Left renal cortex interstitium (tissue), 4 donors: ENCODE measurements at places on chromosomes 4 and X. TPM values are rescaled to one million over a fixed set of nuclear protein-coding genes. Genes with fewer than 3 reads are reported as not detected.

DNA sequence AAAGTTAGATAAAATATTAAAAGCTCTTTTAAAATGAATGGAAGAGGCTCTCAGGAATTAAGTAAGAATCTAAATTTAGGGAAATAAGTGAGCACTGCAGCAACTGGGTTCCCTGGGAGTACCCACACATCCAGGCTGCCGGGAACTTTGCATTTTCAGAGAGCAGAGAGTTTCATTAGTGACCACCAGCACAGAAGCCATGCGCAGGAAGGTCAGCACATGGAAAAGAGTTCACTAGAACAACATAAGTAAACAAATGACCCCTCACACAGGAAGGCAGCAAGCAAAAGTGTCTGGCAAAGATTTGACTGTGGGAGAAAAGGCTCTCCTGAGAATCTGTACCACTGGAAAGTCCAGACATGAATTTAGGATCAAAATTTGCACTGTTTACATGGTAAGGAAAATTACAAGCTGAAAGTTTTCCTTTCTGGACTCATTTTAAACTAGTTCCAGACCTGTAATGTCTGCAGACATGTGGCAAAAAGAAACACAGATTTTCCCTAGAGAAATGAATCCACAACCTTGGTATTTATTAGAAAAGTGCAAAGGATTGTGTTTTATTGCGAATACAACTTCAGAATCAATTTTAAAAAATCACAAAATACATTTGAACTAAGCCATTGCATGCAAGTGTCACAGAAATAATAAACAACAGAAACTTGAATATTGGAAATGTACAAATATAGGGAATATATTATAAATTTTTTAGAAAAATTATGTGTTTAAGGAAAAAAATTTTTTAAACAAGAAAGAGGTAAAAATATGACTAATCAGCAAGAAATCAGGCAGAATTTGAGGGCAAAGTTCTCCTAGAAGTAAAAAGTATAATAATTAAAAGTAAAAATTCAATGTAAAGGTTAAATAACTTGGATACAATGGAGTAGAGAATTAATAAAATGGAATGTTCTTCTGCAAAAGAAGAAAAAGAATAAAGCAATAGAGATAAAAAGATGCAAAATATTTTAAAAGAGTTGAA lies 18.4 kb upstream of the MYOZ2 start:
- no peak for DNase-seq

Gene MAGEA8
- 0.28 TPM for polyA plus RNA-seq

Gene CITED1
- 20.6 TPM for polyA plus RNA-seq

Gene TEX13D
- not detected for polyA plus RNA-seq

DNA sequence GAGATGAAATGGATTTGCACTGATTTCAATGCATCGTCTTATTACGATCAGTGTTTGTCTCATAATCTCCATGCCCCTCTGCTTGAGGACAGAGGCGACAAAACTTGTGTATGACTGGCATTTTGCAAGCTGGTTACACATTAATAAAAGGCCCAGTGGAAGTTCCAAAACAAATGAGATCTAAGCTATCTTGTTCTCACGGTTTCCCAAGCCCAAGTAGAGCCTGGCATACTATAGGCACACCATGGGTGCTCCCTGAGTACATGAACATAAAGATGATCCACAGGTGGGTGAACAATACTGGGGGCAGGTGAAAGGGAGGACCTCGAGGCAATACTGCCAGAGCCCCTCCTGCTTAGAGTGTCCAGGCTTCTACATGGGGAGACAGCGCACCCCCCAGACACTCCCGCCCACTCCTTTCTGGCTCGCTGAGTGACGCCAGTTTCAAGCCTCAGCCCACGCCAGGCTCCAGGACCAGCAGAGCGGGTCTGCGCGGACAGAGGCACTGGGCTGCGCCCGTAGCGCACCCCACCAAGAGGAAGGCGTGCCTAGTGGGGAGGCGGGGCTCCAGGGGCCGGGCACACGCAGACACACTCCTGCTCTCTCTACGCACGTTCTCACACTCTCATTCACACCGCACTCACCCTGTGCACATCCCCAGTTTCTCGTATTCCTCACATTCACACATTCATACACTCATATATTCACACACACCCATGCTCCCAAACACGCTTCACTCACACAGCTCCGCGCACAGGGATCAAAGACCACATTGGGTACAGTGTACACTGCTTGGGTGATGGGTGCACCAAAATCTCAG lies 8.9 kb upstream of the GSX2 start:
- no peak for DNase-seq

DNA sequence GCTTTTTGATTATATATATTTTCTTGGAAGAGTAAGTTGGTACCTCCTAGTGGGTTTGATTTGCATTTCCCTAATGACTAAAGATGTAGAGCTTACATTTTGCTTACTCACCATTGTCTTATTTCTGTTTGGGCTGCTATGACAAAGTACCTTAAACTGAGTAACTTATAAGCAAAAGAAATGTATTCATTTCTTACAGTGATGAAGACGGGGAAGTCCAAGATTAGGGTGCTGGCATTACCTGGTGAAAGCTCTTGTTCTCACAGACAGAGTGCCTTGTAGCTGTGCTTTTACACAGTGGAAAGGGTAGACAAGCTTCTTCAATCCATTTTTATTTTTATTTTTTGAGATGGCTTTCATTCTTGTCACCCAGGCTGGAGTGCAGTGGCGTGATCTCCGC lies 229.2 kb upstream of the AGA start:
- no peak for DNase-seq

Gene DCLK2
- 11.9 TPM for polyA plus RNA-seq

DNA sequence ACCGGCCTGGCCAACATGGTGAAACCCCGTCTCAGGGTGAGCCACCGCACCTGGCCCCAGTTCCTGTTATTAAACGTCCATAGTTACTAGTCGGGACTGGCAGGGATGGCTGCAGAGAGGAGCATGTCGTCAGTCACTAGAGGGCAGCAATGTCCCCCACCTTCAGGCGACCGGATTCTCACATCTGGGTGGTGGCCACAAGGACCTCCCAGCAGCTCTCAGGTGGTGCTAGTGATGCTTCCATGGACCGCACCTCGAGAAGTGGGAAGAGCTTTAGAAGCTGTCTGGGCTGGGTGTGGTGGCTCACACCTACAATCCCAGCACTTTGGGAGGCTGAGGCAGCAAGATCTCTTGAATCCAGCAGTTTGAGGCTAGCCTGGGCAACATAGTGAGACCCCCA lies 13.3 kb upstream of the IL3RA start:
- no peak for DNase-seq

Gene KCNE5
- polyA plus RNA-seq: 5.6 TPM

- DNase-seq: no peak
Observed at GRCh38 chrX:151239751-151240150, 63.4 kb downstream of the GPR50 start.

DNA sequence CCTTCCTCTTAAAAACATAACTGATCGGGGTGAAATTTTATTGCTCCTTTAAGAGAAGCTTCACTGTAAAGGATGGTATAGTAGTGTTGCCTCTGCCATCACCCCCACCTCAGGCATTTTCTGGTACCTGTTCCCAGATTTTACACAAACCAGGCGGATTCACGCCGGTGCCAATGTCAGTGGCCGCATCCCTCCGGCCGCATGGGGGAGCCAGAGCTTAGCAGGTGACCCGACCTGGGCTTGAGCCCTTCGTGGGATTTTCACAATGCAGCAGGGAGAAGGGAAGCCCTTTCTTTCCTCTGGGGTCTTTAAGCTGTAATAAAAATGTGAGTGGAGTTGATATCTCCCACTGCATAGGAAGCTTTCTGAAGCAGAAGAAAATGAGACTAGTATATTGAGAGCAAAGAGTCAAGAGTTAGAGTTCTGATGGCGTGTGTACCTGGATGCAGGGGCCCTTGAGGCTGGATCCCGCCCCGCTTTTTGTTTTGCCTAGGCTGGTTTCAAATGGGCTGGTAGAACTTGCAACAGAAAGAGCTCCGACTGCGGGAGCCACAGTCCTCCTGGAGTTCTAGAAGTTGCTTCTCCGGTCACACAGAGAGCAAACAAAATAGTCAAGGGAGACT lies 59.4 kb downstream of the POLR2B start:
- no peak for DNase-seq

DNA sequence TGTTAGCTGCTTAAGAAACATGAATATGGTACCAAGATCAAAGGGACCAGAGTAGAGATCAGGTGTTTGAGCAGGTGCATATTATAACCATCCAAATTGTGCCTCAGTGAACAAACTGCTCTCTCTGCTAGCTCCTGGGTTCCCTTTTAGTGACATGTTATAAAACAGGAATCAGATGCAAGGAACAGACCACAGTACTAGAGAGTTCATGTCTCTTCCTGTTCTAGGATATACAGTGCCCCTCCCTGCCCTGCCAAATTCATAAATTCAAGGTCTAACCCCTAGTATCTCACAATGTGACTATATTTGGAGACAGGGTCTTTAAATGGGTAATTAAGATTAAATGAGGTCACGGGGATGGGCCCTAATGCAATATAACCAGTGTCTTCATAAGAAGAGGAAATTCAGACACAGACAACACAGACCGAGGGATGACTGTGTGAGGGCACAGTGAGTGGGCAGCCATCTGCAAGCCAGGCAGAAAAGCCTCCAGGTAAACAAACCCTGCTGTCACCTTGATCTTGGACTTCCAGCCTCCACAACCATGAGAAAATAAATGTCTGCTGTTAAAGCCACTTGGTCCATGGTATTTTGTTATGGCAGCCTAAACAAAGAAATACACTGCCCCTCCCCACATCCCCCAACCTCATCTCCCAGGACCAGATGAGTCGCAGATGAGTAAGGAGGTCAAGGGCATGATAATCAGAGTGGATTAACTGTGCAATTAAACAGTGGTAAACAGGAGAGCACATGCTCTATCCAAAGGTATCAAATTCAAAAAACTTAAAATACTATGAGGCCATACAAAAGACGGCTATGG lies 82.5 kb downstream of the RBM47 start:
- no peak for DNase-seq

GRCh38 chr4:47852136-47852535 lies 14.3 kb upstream of the CORIN start:
- no peak for DNase-seq

GRCh38 chrX:10156199-10157031 lies at the start of gene CLCN4:
Gene CLCN4 (plus strand): TSS chrX:10156975. CDS start chrX:10185033, 28,058 bp downstream.
- no peak for DNase-seq

- no peak for DNase-seq
Observed at GRCh38 chrX:19852014-19853005, 35.1 kb downstream of the SH3KBP1 start.

Gene ADGRG4
- not detected for polyA plus RNA-seq

DNA sequence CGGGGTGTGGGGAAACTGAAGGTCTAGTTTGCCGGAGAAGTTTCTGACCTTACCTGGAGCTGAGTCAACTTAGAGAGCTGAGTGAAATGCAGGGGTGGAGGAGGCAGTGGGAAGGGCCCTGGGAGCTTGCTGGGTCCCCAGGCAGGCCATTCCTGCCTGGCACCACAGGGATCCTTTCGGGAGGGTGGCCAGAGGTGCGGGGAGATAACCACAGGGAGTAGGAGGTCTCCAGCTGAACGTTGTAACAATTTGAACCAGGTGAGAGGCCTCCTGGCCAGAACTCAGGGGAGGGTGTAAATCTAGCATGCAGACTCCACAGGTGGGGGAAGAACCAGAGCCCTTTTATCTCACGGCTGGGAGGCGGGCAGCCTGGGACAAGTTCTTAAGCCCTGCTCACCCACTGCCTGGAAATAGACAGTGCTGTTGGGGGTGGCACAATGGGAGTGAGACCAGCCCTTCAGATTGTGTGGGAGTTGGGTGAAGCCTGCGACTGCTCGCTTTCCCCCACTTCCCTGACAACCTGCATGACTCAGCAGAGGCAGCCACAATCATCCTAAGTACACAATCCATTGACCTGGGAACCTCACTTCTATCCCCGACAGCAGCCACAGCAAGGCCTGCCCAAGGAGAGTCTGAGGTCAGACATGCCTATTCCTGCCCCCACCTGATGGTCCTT lies 247.4 kb downstream of the ADGRA3 start:
- no peak for DNase-seq

GRCh38 chr4:7862561-7863192 lies 77.0 kb downstream of the AFAP1 start:
- DNase-seq: no peak

DNA sequence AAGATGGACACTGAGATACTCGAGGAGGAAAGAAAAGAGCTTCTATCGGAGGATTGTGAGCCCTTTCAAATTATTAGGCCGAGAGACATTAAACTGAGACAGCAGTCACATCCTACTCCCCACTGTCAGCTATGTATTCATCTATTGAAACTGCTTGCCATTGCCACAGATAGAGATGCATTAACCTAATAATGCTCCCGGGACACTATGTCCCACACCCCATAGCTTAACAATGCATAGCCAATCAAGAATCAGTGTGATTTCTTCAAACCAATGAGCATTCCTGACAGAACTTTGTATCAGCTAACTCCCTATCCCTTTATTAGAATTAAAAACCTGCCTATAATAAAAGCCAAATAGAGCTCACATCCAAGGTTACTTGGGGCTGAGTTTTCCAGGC lies 118.1 kb upstream of the NEIL3 start:
- DNase-seq: no peak

- no peak for DNase-seq
Observed at GRCh38 chr4:163003979-163004378, 162.7 kb downstream of the NAF1 start.

Gene BGN
- 170 TPM for polyA plus RNA-seq

Gene FGFRL1
- polyA plus RNA-seq: 42.3 TPM

GRCh38 chrX:9320940-9321339 lies 143.9 kb upstream of the TBL1X start:
- no peak for DNase-seq

Gene CXCL1
- polyA plus RNA-seq: 0.25 TPM

DNA sequence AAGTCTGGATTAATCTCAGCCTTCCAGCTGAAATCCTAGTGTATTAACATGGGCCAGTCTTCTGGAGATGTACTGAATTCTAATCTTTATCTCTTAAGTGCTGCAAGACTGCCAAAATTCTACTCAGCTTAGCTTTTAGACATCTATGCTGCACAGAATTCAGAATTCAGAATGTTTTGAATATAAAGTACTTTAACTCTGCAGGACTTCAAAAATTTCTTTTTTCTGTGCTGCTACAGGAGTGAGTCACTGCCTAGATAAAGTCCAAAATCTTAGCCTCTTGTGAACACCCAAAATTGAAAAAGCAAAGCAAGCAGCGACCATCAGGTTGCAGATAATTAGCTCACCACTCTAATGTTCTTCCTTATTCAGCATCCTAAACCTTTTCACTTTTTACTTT lies 1092.6 kb upstream of the PCDH10 start:
- DNase-seq: no peak

DNA sequence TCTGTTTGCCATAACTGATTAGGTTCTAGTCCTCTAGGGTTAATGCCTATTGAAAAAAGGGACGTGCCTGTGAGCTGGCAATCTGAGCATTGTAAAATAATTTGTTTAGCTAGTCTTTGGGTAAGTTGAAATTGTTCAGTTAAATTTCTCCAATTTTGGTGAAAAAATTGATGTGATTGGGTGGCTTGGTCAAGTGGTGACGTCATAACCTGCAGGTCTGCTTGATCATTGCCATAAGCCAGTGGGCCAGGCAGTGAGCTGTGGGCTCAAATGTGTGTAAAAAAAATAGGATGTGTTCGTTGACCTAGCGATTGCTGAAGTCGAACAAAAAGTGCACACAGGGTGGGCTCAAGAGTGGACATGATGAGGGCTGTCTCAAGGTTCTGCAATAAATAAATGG lies 193.3 kb downstream of the ZC4H2 start:
- DNase-seq: no peak
